Neural crest cell (in vitro differentiated cells): ENCODE measurements at places on chromosomes 1 and 21.

GRCh38 chr21:46431448-46431847 is 27.2 kb upstream of the DIP2A start:
- DNase-seq, result no peak

GRCh38 chr1:60942896-60943638 is 139.3 kb upstream of the NFIA start:
- DNase-seq, result no peak

DNA sequence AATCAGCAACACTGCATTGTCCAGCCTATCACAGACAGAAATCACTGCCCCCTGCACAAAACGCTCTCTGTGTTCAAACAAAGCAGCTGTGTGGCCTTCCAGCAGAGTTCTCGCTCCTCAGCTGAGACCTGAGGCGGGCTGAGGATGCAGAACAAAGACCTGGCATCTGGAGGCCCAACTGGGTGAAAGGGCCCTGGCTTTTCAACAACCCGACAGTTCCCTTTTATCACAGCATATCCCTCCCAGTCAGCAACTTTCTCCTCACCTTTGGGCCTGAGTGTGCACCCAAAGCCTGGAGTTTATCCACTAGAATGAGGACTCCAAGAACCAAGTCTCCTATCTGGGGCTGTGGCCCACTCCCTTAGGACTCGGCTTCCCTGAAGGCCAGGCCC is 42.6 kb upstream of the A3GALT2 start:
- peak; percentile 47 for DNase-seq

DNA sequence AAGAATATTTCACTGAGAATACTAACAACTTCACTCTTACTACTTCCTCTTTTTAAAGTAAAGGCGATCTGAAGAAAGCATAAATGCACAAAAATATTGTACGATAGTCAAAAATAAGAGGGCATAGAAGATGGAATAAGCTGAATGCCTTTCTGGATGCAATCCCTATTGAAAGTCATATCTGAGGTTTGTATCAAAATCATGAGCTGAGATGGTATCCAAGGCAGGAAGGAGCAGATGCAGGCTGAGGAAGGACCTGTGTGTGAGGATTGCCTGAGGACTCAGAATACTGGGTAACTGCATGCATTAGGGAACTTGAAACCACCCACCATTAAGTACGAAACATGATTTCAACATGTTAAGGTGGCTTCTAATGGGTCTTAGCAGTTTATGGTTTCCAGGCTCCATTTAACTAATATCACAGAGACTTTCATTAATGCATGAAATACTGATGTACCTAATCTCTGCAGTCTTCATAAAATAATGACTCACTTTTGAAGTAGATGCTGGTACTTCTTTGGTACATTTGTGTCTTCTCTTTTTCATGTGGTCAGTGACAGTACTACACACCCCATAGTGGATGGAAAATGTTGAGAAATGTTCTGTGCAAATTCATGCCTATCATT is 29.6 kb upstream of the RGS1 start:
- DNase-seq, result no peak

GRCh38 chr1:175673371-175674150 is 69.8 kb downstream of the TNR start:
- peak; percentile 23 for DNase-seq

DNA sequence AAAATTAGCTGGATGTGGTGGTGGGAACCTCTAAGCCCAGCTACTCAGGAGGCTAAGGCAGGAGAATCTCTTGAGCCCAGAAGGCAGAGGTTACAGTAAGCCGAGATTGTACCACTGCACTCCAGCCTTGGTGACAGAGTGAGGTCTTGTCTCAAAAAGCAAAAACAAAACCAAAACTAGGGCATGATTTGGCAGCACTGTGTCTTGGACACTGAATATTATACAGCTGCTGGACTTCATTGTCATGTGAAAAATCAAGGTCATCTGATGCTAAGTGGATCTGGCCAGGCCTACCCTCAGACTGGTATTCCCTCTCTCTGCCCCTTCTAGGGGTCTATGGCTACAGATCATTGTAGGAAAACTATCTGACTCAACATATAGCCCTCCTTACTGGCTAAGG is 55.2 kb upstream of the MRPS6 start:
- DNase-seq, result no peak

- DNase-seq, result no peak
Observed at GRCh38 chr21:45401054-45401518, 3.9 kb upstream of the COL18A1 start.

- DNase-seq, result no peak
Observed at GRCh38 chr1:174999936-175000696, at the start of gene CACYBP. Gene CACYBP, plus strand, starts transcription at chr1:174999947. Its CDS starts 234 bp downstream, at chr1:175000181.

DNA sequence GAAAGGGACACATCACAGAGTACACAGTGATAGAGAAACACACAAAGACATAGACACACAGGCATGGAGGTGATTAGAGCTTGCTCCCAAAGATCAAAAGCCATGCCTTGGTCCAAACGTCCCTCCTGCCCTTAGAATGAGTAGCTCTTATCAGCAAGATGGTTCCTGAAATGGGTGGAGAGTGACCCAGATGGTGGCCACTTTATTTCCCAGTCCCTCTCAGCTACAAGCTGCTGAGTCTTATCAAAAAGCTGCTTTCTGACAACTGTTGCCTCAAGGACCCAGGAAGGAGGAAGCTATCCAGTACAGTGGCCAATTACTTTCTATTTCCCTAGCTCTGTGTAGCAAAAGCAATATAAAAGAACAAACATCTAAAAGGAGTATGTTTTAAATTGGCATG is 7.7 kb upstream of the CLCA1 start:
- DNase-seq, result no peak

DNA sequence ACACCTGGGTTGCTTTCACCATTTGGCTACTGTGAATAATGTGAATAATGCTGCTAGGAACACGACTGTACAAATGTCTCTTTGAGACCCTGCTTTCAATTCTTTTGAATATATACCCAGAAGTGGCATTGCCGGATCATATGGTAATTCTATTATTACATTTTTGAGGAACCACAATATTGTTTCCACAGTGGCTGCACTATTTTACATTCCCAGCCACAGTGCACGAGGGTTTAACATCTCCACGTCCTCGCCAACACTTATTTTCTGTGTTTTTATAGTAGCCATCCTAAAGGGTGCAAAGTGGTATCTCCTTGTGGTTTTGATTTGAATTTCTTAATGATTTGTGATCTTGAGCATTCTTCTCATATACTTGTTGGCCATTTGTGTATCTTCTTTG is 15.7 kb downstream of the FHAD1 start:
- no peak for DNase-seq

DNA sequence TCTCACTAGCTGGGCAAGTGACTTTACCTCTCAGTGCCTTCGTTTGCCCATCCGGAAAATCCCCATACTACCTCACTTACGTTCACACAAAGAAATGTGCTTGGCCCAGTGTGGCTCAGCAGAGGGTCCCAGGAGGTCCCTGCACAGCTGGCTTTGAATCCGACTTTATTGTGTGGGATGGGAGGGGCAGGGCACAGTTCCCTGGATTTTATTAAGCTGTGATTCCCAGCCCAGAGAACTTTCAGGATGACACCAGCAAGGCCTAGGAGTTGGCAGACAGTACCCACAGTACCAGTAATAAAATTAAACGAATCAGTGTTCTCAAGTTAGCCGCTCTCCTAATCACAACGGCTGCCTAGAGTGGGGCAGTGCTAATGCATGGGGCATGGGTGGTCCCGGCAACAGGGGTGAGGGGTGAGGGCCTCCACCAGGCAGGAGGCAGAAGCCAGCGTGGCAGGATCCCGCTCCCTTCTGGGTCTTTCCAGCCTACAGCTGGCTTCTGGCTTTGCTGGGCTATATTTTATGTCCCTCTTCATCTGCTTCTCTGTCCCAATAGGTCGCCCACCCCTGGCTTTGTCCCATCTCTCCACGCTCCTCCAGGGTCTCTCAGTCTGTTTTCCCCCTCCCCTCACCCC is 74.9 kb downstream of the VWA5B1 start:
- DNase-seq, result no peak

DNA sequence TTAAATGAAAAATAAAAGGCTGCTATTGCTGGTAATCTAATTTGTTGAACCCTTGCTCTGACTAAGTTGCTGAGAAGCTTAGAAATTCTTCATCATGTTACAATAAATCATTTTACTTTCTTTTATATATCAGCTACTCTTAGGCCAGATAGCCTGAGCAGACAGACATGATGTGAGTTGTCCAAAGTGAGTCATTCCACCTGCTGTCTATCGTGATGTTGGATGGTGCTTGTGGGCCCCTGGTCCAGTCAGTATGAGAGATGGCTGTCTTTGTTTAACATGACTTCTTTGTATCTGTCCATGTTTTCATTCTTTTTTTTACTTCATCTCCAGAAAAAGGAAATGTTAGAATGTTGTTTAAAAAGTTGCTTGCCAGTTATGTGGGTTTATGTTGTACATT is 188.8 kb downstream of the ADGRL2 start:
- no peak for DNase-seq

GRCh38 chr1:1778663-1779319 is 521 bp upstream of the NADK start:
- no peak for DNase-seq

- no peak for DNase-seq
Observed at GRCh38 chr1:231800108-231800507, 173.5 kb downstream of the DISC1 start.

DNA sequence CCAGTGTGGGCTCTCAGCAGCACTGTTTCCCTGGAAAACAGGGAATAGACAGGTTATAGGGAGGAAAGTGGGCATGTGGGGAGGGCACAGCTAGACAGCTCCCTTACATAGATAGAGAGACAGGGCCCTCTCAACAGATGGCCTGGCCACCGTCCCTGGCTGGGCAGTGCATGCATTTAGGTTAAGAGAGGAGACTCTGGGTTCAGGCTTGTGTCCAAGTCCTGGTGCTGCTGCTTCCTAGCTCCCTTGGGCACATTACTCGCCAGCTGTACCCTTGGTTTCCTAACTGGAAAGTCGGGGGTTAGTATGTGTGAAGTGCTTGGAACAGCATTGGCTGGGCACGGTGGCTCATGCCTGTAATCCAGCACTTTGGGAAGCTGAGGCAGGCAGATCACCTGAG is 9.1 kb downstream of the PLOD1 start:
- DNase-seq, result no peak

- DNase-seq, result no peak
Observed at GRCh38 chr1:209959623-209960022, 21.6 kb downstream of the SYT14 start.

DNA sequence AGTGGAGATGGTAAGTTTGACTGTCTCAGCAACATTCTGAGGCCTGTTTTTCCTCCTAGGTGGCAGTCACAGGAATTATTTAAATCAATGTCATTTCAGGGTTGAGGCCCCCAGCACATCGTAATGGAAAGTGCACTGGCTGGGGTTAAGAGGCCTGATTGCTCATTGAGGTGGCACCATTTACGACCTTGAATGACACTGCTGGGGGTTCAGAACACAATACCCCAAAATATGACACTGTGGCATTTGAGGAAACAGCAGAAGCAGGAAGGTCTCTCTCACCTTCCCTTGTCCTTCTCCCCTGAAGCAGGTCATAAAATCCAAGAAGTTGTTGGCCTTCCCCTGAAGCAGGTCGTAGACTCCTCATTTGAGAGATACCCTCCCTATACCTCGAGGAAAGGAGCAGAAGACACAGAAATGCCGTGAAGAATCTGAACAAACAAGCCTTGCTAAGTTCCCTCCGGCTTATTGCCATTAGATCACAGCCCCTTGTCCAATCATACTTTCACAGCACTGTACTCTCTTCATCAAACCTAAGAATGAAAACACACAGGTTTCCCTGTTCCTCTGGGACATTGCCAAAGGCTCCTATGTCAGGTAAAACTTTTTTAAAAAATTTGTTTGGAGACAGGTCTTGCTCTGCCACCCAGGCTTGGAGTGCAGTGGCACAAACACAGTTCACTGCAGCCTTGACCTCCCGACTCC is 71.3 kb downstream of the S1PR1 start:
- DNase-seq, result no peak

GRCh38 chr1:32817815-32818786 is 648 bp downstream of the S100PBP start:
- peak; percentile 61 for DNase-seq

- no peak for DNase-seq
Observed at GRCh38 chr1:3852711-3853485, 4.1 kb downstream of the CEP104 start.

- no peak for DNase-seq
Observed at GRCh38 chr1:150397392-150398032, 33.6 kb downstream of the RPRD2 start.

- no peak for DNase-seq
Observed at GRCh38 chr1:155049651-155050559, 1.2 kb upstream of the ADAM15 start.

GRCh38 chr21:44499631-44500030 is 40.4 kb downstream of the KRTAP10-1 start:
- no peak for DNase-seq

DNA sequence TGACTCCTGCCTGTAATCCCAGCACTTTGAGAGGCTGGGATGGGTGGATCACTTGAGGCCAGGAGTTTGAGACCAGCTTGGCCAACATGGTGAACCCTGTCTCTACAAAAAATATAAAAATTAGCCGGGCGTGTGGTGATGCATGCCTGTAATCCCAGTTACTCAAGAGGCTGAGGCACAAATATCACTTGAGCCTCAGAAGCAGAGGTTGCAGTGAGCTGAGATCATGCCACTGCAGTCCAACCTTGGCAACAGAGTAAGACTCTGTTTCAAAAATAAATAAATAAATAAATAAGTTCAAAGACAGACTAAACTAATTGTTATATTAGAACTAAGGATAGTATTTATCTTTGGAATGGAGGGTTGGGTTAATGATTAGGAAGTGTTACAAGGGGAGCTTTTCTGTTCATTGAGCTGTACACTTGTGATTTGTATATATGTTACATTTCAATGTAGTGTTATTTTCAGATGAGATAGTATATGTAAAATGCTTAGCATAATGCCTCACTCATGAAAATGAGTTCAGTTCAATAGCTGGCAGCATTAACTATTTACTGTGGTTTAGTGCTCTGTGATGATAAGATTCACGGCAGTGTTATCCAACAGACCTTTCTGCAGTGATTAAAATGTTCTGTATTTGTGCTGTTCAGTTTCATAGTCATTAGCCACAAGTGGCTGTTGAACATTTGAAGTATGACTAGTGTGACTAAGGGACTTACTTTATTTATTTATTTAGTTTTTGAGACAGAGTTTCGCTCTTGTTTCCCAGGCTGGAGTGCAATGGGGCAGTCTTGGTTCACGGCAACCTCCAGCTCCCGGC is 47.7 kb downstream of the OSBPL9 start:
- DNase-seq, result no peak

GRCh38 chr1:180040034-180040433 is 85.4 kb downstream of the CEP350 start:
- no peak for DNase-seq

DNA sequence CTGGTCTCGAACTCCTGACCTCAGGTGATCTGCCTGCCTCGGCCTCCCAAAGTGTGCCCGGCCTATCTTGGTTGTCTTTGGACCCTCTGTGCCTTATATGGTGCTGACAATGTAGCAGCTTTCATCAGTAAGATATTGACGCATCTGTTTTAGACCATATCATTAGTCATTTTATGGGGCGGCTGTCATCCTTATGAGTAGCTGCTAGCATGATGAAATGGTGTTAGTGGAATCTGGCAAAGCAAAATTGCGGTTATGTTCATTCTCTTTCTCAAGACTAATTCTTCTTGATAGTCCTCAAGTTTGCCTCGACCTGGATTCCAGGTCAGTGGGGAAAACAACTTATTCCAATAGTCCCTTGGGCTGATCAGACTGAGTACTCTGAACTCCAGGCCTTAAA is 199.9 kb downstream of the PRDM2 start:
- DNase-seq, result no peak

- DNase-seq, result no peak
Observed at GRCh38 chr21:45739218-45740087, 95.9 kb downstream of the PCBP3 start.

- DNase-seq, result no peak
Observed at GRCh38 chr1:87714278-87714677, 385.6 kb downstream of the LMO4 start.
